SW480 (cell line): ENCODE measurements at places on chromosomes 1 and 21.
A peak's percentile ranks its signal among the peaks of the same experiment; 100 is the strongest.

- no peak for DNase-seq
These were observed 417.0 kb upstream of the ESRRG start for GRCh38 chr1:217140041-217140901.

DNA sequence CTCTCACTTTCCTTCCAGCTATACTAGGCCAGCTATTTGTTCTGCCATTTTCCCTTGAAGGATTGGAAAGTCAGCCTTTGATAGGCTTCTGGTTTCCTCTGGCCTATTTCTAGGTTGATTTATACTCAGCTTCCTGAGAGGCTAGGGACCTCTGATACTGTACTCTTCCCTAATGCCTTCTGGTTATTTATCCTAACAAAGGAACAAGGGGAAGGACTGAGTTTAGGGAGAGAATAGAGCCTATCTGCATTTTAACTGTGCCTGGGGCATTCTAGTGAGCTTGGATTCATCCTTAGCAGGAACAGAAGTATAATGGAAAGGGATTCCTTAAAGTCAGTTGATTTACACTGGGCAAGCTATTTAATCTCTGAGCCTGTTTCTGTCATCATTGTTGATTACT is 11.8 kb upstream of the TMEM39B start:
- DNase-seq = no peak

DNA sequence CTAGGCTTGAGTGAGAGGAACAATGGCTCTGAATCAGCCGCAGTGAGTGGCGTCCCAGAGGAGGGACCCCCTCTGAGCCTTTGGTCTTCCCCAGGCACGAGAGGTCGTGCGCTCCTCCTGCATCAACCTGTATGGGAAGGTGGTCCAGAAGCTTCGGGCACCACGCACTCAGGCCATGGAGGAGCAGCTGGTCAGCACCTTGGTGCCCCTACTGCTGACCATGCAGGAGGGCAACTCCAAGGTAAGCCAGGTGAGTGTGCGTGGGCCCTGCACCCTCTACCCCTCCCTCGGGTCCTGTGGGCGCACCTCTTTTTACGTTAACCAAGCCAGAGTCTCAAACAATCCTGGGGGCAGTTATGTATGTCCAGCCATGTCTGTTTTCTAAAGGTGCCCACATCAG is 13.7 kb upstream of the TTC4 start:
- DNase-seq = no peak

- DNase-seq = no peak
These were observed 113.4 kb downstream of the MATN1 start for GRCh38 chr1:30609999-30610345.

DNA sequence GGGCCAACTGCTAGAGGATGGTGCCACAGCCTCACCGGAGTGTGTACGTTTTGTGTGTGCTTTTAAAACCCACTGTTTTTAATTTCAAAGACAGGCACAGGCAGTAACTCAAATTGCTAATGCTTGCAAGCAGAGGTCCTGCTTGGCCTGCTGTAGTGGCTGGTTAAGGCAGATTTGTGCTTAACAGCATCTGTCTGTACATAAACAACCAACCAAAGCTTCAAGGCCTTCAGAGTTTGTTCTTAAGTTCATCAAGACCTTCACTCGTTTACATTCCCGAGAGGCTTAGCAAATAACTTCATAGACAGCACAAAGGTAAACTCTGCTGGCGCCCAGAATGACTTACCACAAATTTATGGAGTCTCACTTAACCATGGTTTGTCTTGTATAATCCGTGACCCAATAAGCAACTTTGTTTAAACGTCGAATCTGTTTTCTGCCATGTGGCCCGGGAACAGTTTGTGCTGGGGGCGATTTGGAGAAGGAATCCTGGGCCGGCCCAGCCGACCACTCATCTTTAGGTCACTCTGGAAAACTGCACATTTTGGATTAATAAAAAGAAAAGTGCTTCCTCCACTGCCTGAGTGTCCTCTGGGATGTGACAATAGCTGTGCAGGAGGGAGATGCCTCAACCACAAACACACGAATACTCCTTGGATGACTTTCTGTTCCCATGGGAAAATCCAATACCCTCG is 58.1 kb downstream of the CAPZB start:
- no peak for DNase-seq

DNA sequence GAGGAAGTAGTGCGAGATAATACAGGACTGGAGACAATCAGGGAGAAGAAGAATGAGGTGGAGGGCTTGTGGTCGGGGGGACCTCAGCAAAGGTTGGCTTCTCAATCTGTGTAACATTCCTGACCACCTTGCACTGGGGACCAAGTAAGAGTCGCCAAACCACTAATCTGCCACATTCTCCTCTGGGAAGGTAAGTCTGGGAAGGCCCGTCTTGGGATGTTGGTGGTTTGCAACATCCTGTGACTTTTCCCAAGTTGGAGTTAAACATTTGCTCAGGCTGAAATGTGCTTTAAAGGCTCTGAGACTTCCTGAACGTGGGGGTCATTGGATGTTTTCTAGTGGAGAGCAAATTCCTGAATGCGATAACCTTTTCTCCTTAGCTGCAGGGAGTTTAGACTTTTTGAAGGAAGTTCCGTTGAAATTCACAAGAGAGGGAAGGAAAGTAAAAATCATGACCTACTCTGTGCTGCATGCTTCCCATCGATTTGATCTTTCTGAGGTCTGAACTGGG is 325.9 kb downstream of the RPS6KC1 start:
- no peak for DNase-seq

- DNase-seq = no peak
These were observed 369.5 kb downstream of the SEC16B start for GRCh38 chr1:177600321-177600720.

GRCh38 chr1:173114346-173114745 is 63.6 kb upstream of the TNFSF18 start:
- no peak for DNase-seq

- no peak for DNase-seq
These were observed 173.6 kb downstream of the PTGER3 start for GRCh38 chr1:70874063-70874462.

DNA sequence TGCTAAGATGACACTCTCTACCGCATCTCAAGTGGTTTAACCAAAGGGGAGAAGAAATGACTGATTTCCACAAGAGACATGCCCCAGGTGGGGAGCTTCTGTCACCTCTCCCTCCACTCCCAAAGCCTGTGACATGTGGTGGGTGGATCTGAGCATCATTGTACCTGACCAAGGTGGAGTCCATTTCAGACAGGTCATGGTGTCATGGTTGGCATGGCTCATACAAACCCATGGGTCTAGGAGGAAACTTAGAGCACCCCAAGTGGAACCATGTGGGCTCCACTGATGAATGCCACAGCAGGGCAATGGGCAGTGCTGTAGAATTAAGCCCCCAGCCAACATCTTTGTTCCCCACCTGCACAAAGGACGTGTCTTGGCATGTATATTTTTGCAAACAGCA is 131.5 kb upstream of the EDN2 start:
- DNase-seq = no peak

DNA sequence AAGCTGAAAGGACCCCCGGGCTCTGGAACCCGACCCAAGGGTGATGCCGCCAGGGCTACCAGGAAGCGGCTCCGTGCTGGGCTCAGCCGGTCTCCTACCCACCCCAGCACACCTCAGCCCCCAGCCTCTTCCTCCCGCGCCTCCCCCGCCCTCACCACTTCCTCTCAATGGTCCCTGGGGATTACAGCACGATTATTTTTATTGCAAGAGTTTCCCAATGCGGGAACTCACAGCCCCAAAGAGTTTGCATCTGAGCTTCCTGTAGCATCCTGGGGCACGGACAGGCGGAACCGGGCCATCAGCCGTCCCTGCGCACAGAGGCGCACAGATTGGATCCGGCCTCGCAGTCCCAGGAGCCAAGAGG is 8.7 kb upstream of the SLX9 start:
- peak; percentile 38 for DNase-seq

DNA sequence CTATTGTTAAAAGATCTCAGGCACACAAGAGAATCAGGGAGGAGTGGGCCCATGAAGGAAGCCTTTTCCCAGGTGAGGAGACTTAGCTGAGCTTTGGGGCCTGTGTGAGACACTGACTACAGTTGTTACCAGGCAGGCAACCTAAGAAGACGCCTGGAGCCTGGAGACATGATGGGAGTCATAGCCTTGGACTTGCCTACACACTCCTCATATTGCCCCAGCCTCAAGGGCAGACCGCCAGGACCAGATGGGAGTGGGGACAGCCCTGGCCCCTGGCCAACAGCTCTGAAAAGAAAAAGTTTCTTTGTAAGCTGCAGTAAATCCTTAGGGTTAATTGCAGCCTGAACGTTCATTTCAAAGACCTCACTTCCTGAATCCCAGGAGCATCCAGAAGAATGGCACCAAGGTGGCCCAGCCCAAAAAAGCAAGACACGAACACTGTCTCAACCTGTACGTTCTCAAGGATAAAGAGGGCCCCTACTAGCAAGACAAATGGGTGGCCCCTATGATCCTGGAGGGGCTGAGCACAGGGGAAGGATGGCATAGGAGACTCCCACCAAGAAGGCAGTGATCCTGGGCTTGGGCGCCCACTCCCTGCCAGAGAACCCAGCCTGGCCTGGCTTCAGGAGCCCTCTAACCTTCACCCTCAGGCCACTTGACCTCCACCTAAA is 33.2 kb upstream of the BTG2 start:
- DNase-seq = no peak

DNA sequence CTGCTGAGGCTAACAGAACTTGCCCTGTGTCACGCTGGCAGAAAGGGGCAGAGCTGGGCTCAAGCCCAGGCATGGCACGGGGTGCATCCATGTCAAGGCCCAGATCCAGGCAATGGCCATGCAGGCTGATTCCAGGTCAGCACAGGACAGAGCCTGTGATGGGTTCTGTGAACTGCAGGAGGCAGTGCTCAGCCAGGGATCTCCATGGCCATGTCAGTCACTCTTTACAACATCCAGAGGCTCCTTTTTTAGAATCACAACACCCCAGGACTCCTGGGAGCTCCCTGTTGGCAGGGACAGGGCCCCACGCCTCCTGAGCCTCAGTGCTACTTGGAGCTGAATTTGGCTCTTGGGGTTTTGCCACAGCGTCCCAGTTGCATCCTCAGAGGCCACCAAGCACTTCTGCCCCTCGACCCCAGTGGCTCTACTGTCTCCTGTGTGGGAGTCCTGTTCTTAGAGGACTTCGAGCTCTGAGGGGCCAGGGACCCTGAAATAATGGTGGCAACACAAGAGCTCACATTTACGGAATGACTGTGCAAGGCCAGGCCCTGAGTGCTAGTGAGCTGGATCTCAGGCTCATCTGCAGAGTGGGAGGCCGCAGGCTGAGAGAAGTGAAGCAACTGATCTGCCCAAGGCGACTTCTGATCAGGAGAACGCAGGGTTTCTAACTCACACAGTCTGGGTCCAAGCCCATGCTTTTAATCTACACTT is 211.5 kb downstream of the TRABD2B start:
- peak; percentile 16 for DNase-seq

- DNase-seq = peak; percentile 75
These were observed 524 bp upstream of the TMCO4 start for GRCh38 chr1:19800076-19800804.

- DNase-seq = no peak
These were observed 1.6 kb downstream of the C1orf105 start for GRCh38 chr1:172421974-172422604.

GRCh38 chr1:106613861-106614260 is 442.6 kb upstream of the PRMT6 start:
- no peak for DNase-seq

- DNase-seq = no peak
These were observed 139.3 kb downstream of the LYPLAL1 start for GRCh38 chr1:219312967-219313366.

GRCh38 chr1:44012404-44012803 is 18.9 kb downstream of the SLC6A9 start:
- peak; percentile 58 for DNase-seq

DNA sequence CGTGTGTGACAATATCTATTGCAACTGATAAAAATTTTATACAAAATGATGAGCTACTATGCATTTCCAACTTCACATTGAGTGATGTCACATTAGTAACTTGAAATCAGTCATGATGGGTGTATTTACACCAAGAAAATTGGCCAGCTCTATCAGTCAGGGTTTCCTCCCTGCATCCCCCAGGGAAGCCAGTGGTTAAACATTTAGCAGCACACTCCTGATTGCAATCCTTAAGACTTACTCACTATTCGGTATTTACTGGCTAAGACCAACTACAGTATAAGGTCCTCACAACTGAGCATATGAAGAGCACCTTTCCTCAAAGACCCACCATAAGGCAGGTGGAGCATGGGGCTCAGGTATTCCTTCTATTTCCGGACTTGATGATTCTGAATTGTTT is 41.3 kb upstream of the PTGFRN start:
- no peak for DNase-seq

GRCh38 chr1:101664726-101665125 is 332.0 kb downstream of the OLFM3 start:
- no peak for DNase-seq

GRCh38 chr1:110513511-110513910 is 5.5 kb downstream of the KCNA10 start:
- no peak for DNase-seq

GRCh38 chr1:234768569-234769283 is 158.7 kb upstream of the IRF2BP2 start:
- DNase-seq = peak; percentile 50

GRCh38 chr1:199265319-199265718 is 626.5 kb downstream of the PTPRC start:
- DNase-seq = no peak

DNA sequence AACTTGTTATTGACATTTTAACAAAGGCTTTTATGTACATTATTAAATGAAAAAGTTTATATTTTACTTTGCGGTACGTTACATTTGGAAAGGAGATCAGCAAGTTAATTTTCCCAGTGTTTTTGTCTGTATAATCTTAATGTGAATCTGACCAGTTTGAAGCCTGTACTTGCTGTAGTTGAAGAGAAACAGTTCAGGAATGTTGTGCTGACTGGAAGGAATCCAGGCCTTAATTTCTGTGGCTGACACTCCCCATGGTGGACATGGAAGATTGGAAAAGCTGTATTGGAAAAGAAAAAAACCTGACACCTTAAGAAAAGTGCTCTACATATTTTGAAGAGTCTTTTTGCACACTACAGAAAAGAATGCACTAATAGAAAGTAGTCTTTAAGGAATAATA is 15.5 kb downstream of the LEPR start:
- DNase-seq = no peak

GRCh38 chr1:74504933-74505512 is 7.4 kb downstream of the LRRC53 start:
- no peak for DNase-seq

- no peak for DNase-seq
These were observed 12.0 kb upstream of the ADORA3 start for GRCh38 chr1:111515291-111516004.

GRCh38 chr1:224433041-224433691 is 1.4 kb downstream of the WDR26 start:
- peak; percentile 5 for DNase-seq

- DNase-seq = no peak
These were observed 7.8 kb upstream of the CHI3L2 start for GRCh38 chr1:111219557-111220286.

DNA sequence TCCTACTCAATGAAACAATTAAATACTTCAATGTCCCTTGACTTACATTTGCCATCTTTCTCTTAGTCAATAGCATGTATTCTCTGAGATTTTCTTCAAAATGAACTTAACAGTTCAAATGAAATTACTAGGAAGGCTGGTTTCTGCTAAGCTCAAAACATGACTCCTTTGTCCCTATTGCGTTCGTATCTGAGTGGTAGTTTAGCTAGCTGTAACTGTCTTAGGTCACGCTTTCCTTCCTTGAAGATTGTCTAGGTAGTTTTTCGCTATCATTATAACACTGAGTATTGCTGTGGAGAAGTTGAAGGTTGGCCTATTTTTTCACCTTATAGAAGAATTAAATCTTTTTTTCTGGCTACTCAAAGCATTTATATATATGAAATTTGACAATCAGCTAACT is 1535.2 kb downstream of the PLA2G4A start:
- DNase-seq = no peak

- no peak for DNase-seq
These were observed 6.2 kb downstream of the AHDC1 start for GRCh38 chr1:27597516-27598294.
